HT1080 (cell line): ENCODE measurements at places on chromosomes 16 and 17.

DNA sequence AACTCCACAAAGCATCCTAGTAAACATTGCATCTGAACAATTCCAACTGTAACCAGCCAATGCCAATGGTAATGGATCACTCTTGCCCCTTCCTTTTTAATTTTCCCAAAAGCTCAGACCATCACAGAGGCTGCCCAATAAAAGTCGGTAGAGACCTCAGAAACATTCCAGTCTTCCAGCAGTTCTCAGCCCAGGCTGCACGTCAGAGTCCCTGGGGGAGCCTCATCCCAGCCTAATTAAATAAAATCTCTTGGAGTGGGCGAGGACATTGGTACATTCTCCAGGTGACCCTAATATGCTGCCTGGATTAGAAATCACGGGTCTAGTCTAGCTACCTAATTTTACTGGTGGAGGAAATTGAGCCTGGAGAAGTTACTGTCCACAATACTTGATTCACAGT is 117.1 kb upstream of the MYOCD start:
- DNase-seq, result no peak

DNA sequence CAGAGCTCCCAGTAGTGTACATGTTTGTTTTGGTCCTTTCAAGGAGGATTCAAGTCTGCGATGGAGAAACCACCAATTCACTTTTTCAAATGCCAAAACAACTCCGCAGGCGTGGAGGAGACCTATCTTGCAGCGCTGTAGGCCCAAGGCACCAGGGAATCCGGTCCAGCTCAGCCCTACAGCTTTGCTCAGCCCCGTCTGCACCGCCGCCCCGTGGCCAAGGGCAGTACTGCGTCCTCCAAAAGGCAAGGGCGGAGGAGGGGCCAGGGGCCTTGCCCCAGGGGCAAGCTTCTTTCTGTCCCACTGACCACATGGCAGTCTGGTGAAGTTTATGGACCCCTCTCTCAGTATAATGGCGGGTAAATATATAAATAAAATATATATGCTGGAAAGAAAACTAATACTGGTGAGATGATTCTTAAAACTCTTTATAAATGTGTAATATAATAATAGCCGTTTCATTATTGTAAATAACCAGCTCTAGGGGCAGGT is 709 bp upstream of the CD300LG start:
- DNase-seq, result peak; percentile 56

DNA sequence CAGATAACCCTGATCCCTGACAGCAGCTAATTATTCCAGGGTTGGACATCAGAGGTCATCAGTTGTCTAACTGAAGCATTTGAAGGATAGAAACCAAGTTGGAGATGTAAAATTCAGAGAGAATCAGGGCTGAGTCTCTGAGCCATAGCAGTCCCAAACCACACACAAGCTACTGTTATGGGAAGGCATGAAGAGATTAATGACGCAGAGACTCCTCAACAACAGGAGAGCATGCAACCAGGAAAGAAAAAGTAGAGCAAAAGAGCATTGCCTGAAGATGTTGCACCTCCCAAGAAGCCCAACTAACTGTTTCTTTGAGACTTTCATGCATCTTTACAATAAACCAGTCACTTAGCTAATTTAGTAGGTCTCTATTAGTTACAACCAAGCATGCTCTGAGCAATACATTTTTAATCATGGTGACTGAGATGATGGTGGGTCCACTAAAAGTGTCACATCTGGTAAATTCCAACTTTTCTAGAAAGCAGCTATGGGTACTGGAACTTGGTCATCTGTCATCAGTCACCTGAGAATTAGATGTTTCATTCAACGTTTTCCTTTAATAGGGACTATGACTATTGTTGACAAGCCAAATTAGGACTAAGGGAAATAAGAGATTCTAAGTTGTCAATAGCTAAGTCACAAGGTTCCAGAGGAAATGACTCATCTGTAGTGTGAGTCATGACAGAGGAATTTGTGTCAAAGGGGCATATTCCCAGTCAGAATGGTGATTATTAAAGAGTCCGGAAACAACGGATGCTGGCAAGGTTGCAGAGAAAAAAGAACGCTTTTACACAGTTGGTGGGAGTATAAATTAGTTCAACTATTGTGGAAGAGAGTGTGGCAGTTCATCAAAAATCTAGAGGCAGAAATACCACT is 239.8 kb downstream of the CHD9NB start:
- DNase-seq, result peak; percentile 95

GRCh38 chr16:11175787-11176341 is 80.1 kb downstream of the SOCS1 start:
- DNase-seq, result no peak

- DNase-seq, result no peak
These were observed 28.3 kb upstream of the CDH15 start for GRCh38 chr16:89143201-89143741.

GRCh38 chr17:69913616-69914015 is 161.4 kb upstream of the KCNJ16 start:
- DNase-seq, result no peak

- DNase-seq, result peak; percentile 69
These were observed 22.7 kb downstream of the FAM83G start for GRCh38 chr17:18981642-18982424.

DNA sequence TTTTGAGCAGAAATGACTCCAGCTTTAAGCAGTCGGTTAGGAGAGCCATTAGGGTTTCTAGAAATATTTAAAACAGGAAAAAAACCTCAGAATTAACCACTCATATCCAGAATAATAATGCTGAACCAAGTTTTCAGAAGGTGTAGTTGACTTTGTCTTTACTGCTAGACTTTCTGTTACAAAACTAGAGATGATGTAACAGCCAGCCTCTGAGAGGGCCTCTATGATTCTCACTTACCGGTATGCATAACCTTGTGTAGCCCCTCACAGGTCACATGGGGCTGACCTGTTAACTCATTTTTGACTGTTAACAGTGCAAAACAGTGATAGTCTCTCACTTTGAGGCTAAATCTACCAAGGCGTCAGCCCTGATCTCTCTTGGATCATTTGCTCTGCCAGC is 74.3 kb downstream of the TEX14 start:
- no peak for DNase-seq

GRCh38 chr17:55407641-55408566 is 13.7 kb downstream of the MMD start:
- no peak for DNase-seq

- no peak for DNase-seq
These were observed 8.0 kb downstream of the CLUH start for GRCh38 chr17:2703606-2704005.

DNA sequence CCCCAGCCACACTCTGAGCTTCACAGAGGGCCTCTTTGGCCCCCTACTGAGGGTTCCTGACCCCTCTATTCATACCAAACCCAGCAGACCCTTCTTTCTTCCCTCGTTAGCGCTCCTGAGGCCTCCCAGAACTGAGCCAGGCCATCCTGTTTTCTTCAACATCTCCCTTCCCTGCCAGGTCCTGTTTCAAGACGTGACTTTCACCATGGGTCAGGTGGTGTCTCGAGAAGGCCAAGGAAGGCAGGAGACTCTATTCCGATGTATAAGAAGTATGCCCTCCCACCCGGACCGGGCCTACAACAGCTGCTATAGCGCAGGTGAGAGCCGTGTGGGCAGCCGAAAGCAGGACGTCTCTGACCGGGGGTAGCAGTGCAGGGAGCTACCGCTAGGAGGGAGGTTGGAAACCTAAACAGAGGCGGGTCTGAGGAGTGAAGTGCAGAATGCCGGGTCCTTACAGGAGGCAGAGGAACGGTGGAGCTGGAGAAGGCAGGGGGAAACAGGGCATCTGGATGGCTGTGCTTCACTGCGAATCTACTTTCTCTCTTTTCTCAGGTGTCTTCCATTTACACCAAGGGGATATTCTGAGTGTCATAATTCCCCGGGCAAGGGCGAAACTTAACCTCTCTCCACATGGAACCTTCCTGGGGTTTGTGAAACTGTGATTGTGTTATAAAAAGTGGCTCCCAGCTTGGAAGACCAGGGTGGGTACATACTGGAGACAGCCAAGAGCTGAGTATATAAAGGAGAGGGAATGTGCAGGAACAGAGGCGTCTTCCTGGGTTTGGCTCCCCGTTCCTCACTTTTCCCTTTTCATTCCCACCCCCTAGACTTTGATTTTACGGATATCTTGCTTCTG is 1.3 kb upstream of the SENP3 start:
- no peak for DNase-seq

DNA sequence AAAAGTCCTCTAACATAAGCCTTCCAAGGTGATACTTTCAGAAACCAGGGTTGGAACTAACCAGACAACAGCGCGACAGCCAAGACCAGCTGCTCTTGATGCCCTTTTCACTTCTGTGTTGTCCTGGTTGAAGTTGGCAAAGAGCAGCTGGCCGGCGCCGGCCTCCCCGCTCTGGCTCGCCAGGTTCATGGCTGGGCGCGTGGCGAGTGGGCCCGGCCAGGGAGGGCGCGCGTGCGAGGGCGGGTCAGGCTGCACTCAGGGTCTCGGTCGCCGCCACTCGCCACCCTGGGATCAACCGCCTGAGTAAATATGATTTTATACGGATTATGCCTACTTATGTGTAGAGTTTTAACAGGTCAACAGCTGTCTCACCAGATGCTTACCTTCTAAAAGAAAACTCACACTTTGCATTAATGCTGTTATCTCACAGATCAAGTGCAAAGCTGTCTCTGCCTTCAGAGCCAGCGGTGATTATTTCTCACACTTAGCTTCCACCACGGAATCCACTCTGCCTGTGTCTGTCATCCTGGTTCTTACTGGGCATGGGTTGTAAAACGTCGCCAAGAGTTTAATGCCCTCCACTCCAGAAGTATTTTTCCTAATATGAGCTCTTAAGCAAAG is 13.5 kb downstream of the KCTD2 start:
- DNase-seq, result no peak

- DNase-seq, result peak; percentile 71
These were observed 14.1 kb downstream of the CYGB start for GRCh38 chr17:76523084-76524037.

GRCh38 chr17:77772899-77773358 is 185.6 kb upstream of the TNRC6C start:
- no peak for DNase-seq

DNA sequence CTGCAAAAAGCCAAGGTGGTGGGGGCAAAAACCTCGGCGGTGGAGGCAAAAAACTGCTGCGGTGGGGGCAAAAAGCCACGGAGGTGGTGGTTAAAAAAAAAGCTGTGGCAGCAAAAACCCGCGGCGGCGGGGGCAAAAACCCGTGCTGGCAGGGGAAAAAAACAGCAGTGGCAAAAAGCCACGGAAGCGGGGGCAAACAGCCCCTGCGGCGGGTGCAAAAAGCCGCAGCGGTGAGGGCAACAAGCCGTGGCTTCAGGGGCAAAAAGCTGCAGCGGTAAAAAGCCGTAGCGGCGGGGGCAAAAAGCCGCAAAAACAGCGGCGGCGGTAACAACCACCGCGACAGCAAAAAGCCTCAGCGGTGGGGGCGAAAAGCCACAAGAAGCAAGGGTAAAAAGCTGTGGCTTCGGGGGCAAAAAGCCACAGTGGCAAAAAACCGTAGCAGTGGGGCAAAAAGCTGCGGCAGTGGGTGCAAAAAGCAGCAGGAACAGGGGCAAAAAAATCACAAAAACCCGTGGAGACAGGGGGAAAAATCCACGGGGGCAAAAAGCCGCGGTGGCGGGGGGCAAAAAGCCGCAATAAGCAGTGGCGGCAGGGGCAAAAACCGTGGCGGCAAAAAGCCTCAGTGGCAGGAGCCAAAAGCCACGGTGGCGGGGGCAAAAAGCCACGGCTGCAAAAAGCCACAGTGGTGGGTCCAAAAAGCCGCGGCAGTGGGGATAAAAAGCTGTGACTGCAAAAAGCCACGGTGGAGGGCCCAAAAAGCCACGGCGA is 193.7 kb downstream of the SHCBP1 start:
- DNase-seq, result no peak

- DNase-seq, result no peak
These were observed 45.2 kb downstream of the N4BP1 start for GRCh38 chr16:48564544-48565444.

DNA sequence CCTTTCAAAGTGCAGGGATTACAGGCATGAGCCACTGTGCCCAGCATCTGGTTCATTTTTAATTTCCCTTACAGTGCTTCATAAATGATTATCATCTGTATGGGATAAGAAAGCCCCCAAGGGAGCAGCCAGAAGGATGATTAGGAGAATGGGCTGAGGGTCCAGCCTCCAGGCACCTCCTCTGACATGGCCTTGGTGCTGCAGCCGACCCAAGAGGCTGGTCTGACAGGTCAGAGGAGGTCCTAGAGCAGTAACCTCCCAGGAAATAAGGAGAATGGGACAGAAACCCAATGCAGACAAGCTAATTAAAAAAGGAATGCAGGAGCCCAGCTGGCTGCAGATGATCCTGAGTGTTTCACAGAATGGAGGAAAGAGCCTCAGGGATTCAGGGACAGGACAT is 29.0 kb downstream of the MRC2 start:
- DNase-seq, result no peak

- peak; percentile 87 for DNase-seq
These were observed 6.9 kb downstream of the CAMKK1 start for GRCh38 chr17:3885970-3886369.

- DNase-seq, result no peak
These were observed 31.7 kb upstream of the BRD7 start for GRCh38 chr16:50400312-50400966.

DNA sequence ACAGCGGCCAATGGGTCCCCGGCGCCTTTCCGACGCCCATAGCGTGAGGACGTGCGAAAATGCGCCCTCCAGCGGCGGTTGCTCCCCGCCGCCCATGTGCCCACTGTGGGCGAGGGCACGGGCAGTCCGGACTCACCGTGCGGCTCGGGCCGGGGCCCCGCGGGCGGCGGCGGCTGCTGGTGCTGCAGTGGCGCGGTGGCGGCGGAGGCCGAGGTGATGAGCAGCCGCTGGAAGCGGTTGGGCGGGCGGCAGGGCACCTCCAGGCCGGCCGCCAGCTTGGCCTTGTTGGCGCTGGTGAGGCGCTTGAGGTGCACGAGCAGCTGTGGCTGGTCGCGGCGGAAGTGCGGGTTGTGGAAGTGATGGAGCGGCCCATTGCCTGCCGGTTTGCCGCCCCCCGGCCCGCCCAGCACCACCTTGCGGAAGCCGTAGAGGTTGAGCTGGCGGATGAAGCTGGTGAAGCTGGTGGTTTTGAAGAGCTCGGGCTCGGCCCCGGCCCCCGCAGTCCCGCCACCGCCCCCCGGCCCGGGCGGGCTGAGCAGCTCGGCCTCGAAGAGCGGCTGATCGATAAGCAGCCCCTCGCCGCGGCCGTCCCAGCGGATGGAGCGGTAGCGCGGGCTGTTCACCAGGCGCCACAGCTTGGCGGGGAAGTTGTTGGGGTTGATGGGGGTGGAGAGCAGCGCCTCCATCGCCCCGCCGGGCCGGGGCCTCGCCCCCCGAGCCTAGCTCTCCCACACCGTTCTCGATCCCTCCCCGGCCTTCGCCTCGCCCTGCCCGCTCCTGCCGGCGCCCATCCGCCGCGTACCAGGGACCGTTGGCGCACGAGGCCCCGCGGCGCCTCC is at the start of gene HSF5:
Gene HSF5 (minus strand): TSS at position 820 of the 839 bp plus-strand sequence. CDS start 134 bp downstream, at position 686.
- no peak for DNase-seq

DNA sequence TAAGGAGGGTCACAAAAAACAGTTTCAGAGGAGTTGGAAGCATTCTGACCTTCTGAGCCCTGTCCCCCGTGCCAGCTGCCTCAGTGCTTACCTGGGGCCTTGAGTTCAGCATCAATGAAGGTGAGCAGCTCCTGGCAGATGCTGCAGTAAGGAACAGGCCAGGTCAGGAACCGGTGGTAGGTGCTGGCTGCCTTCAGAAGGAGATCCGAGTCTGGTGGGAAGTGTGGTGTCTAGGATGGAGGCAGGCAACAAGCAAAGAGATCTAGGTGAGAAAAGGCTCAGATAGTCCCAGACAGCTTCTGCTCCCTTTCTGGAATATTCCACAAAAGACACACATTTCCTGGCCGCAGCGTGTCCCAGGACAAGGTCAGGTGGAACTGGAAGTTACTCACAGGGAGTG is 37.2 kb upstream of the PIK3R6 start:
- DNase-seq, result no peak
